Dorsolateral prefrontal cortex (tissue), 122 donors: ENCODE measurements at places on chromosomes 5 and 9.

- peak; percentile 0 for DNase-seq
Observed at GRCh38 chr5:1006656-1007071, 1.9 kb upstream of the NKD2 start.

GRCh38 chr5:34051374-34051980, 8.5 kb upstream of the C1QTNF3 start:
- DNase-seq = no peak

- DNase-seq = no peak
Observed at GRCh38 chr5:8138884-8139283, 269.9 kb downstream of the MTRR start.

- DNase-seq = no peak
Observed at GRCh38 chr5:66848749-66849641, 252.8 kb downstream of the MAST4 start.

DNA sequence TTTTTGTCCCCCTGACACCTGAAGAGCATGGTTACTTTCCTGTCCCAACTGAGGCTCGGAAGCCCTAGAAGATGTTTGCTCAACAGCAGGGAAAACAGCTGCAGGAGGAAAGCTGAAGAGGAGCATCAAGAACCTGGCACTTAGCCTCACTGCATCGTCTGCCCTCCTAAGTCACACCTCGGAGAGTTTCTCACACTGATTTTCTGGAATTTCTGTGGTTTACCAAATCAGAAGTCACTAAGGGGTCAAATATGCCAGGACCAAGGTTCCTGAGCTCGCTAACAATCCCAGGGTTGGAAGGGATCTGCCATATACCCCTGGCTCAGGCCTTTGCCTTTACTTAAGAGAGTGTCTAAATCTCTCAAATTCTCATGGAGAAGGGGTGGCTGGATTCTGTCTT, 5.3 kb downstream of the IL12B start:
- DNase-seq = no peak

- DNase-seq = no peak
Observed at GRCh38 chr9:92680166-92681119, 10.5 kb upstream of the IPPK start.

- DNase-seq = no peak
Observed at GRCh38 chr5:158886086-158886485, 213.6 kb downstream of the EBF1 start.

GRCh38 chr5:67795781-67796477, 419.6 kb upstream of the PIK3R1 start:
- DNase-seq = no peak

- no peak for DNase-seq
Observed at GRCh38 chr9:137764171-137764671, 113.4 kb upstream of the CACNA1B start.

DNA sequence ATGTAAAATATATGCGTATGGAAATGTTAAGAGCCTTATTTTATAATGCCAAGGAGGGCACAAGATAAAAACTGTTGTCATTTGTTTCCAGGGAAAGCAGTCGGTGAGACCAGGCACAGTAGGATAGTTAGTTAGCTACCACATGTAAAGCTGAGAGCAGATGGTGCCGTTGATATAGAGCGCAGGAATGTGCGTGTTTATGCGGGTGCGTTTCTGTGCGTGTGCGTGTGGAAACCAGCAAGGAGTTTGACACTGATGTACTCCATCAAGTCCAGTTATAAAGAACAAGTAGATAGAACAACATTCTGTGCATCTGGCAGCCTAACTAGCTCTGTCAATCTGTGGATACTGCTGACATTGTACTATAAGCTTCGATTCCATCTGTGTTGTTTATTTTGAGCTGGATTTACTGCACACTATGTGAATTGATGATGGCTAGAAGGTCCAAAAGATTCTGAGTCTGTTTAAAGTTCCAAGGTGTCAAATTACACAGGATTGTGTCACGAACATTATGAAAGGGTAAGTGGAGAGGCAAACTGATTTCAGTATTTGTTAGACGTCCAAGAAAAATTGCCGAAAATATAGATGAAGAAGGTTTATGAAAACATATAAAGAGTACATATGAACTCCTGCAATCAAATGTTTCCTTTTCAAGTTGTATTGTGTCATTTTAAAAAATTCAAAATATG, 494.9 kb upstream of the MEF2C start:
- no peak for DNase-seq

- DNase-seq = no peak
Observed at GRCh38 chr9:129557192-129558036, 63.5 kb downstream of the C9orf50 start.

DNA sequence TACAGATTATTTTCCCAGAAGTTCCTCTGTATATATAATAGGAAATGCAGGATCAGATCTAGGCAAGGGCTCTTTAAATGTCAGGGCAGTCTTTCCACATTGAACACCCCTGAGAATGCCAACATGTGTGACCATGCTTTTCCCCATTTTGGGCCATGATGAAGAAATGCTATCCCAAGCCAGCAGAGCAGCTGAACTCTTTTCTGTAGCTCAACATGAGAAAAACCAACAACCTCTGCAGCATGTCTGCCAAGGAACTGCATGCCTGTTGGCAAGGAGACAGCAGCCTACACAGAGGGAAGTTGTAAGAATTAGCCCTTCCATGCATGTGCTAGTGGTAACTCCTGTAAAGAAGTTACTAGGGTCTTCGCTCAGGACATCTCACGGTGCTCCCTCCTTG, 9.5 kb upstream of the IFNK start:
- DNase-seq = no peak

DNA sequence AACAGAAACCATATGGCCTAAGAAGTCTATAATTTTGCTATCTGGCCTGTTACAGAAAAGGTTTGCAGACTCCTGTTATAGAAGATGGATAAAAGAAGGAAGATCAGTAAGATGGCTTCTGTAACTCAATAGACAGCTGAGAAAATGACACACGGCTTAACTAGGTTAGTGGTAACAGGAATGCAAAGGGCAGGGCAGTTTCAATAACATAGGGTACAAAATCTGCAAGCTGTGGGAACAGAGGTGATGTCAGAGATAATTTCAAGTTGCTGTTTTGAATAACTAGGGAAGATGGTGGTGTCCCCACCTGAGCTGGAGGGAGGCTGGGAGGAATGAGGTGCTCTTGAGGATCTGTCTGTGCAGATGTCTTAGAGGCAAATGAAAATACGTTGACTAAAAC, 106.5 kb downstream of the GLIS3 start:
- DNase-seq = no peak

- DNase-seq = no peak
Observed at GRCh38 chr5:156991714-156992113, 28.7 kb upstream of the TIMD4 start.

DNA sequence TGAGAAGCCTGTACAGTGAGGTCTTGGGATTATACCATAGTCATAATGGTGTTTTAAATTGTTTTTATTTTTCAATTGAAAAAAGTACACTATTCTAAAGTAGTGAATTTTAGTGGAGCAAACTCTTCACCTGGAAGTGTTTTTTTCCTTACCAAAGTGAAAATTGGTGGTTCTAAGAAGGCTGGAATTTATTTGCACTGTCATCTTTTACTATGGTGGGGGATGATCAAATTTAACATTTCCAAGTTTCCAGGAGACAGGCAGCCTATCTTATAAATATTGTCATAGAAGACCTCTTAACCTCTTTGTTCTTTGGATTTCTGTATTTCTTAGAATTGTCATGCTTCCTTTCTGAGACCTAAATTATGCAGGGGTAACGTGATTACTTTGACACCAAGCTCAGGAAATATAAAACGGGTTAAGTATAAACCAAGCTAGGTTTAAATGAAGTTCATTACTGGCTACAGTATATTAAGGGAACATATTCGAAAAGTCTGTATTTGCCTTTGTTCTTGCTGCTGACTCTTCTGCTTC, 20.2 kb downstream of the NDFIP1 start:
- DNase-seq = no peak

DNA sequence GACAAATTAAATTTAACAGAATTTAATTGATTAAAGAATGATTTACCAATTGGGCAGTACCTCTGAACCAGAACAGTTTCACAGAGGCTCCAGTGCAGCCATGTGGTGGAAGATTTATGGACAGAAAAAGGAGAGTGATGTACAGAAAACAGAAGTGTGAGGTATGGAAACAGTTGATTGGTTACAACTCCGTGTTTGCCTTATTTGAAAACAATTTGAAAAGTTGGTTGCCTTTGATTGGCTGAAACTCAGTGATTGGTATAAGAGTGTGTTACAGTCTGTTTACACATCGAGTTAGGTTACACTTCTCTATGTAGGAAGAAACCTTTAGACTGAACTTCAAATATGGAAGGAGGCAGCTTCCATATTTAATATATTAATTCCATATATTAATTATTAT, 30.1 kb downstream of the KIAA1958 start:
- DNase-seq = no peak

GRCh38 chr9:126859111-126859510, 1.3 kb upstream of the ZBTB34 start:
- DNase-seq = no peak

DNA sequence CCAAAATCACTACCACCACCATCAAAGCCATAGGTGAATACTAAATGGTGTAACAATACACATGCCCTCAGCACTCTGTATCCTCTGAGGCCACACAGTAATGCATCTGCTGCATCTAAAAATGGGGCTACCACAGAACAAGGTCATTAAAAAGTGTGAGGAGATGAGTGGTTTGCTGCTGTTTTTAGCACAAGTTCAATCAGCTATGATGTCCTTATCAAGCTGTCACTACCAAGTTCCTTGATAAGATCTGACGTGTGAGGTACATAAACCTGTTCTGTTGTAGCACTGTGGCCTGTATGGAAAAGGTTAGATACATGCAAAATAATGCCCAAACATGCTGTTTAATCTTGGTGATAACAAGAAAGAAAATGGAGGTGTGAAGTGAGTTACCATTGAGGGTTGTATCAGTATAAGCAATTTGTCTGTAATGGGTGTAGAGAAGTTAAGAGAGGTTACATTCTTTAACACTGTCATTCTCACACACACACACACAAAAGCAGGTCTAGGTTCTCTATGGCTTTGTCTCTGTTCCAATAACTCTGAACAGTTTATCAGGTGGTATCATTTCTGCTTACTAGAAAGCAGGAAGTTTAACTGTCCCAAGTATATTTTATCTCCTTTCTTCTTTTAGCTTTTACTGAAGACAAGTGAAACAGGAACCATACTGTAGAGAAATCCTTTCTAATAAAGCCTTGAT, 252.9 kb downstream of the CWC27 start:
- no peak for DNase-seq

DNA sequence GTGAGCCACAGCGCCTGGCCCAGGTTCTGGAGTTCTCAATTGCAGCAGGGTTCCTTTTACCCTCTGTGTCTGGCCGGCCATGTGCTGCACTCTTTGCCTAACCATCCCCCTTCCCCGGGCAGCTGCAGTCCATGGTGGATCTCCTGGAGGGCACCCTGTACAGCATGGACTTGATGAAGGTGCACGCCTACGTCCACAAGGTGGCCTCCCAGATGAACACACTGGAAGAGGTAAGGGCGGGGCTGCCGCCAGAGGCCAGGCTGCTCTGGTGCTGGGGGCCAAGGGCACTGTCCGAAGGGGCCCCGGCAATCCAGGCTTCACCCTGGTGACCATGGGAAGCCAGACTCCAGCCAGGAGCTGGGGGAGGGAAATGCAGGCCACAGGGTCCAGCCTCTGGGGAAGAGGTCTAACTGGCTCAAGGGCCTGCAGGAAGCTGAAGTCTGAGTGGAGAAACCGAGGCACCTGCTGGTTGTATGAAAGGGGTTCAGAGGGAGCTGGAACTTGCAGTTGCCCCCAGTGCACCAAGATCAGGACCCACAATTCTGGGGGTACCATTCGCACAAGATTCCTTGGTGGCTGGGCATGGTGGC, 18.1 kb downstream of the OLFML2A start:
- DNase-seq = no peak
